KBM-7 (cell line): ENCODE measurements at places on chromosomes 5 and 9.

DNA sequence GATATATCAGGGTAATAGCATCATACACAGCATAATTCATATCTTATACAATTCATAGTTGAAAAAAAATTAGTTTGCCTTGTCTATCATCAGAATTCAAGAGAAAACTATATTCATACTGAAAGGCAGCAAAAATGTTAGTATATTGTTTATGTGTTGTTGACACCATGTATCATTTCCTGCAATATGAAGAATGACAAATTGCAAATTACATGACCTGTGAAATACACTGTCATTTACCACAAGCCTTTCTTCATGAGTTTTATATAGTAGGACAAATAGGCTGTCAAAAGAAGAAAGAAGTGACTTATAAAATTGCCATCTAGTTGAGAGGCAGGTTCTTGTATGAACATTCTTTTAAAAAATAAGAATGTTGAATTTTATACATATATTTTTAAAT lies 1136.3 kb upstream of the CDH9 start:
- no peak for DNase-seq

DNA sequence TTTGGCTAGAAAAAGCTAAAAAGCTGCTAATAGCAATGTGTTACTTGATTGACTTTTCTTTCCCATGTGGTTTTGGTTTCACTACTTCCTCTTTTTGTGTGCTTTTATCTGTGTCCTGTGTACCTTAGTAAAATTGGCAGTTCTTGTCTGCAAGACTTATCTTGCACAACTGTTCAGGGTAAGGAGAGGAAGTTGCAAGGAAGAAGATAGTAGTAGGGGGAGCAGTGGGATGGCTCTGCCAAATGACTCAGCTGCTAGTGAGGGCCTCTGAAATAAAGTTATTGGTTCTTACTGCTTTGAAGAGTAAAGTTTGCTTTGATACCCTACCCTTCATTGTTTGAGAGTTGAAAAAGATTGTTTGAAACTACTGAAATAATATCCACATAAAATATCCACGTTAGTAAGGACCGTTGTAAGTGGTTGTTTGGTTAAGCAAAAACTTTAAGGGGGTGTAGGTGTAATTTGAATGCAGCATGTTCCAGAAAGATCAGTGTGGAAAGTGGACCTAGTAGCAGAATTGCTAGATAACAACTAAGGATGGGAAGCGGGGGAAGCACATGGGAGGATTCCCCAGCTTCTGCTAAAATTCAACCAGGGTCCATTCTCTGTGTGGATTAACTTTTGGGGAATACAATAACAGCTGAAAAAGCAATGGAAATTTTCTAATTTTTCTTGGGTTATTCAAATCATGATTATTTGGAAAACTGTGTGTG lies 123.5 kb downstream of the SCAMP1 start:
- peak; percentile 96 for DNase-seq

- peak; percentile 55 for DNase-seq
These were observed 44.5 kb downstream of the AMBP start for GRCh38 chr9:114033397-114034103.

DNA sequence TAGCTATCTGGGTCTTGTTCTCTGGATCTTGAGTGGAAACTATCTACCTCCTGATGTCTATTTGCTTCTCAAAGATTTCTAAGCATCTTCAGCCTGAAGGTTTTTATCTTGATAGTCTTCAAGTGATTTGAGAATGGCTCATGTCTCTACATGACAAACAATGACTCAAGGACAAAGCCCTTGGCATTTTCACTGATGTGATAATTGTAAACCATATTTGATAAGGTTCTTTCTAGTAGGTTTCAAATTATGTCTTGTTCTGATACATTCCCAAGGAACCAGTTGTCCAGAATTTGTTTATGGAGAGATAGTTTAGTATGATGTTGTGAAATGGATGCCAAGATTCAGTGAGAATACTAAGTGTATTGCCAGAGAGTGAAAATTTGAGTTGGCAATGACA lies 1079.3 kb upstream of the CDH9 start:
- DNase-seq = no peak

- DNase-seq = no peak
These were observed 95.5 kb upstream of the KCNN2 start for GRCh38 chr5:114266374-114266773.
